Lower lobe of right lung (tissue), 2 donors: ENCODE measurements at places on chromosomes 1 and 21. TPM values are rescaled to one million over a fixed set of nuclear protein-coding genes. Genes with fewer than 3 reads are reported as not detected.
A peak's percentile ranks its signal among the peaks of the same experiment; 100 is the strongest.

GRCh38 chr1:38827318-38827717 lies 32.3 kb downstream of the RRAGC start:
- DNase-seq = no peak

GRCh38 chr1:2383576-2383975 lies 7.8 kb downstream of the MORN1 start:
- DNase-seq = peak; percentile 32

DNA sequence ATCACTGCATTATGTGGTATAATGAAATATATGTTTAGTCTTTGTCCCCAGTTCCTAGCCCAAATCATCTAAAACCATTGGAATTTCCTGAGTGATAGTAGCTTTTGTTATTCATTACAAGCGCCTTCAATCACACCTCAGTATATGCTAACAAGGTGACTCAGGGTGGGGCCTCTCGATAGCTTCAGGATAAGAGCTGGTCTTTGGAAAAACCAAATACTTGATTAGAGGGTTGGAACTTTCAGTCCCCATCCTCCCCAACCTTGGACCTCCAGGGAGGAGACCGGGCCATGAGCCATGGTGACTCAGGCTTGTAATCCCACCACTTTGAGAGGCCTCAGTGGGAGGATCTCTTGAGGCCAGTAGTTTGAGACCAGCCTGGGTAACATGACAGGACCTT lies 5.1 kb upstream of the BRDT start:
- no peak for DNase-seq

DNA sequence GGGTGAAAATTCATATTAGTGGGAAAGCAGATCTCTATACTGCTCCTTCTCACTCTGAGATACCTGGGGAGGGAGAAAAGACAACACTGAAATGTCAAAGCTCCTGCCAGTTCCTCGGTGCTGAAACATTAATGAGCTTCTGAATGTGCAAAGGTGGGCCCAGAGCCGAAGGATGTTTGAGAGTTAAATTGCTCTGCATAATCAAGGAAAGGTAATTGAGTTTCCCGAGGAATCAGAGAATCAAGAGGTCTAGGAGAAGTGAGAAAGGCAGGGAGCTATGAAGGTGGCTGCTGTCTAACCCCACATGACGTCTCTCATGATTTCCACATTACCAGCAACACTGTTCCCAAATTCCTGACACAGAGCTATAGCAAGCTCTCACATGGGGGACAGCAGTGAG lies 346.7 kb downstream of the SMYD3 start:
- no peak for DNase-seq

GRCh38 chr1:226678701-226679100 lies 60.4 kb downstream of the ITPKB start:
- no peak for DNase-seq

DNA sequence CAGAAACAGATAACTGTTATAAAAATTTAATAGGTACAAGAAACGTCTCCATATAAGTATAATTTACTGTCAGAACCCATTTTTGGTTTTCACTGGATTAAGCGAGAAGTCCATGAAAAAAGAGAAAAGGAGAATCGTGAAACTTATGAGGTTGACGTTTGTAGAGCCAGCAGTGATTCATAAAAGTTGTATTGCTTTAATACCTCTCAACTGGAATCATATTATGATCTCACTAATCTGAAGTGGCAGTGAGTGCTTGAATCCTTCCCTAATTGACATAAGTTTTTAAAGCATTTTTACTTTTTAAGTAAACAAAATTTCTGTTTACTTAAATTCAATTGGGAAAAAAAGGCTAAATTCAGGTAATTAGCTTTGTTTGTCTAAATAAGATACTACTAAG lies 315.3 kb downstream of the TPR start:
- DNase-seq = no peak

GRCh38 chr1:230902349-230902923 lies 34.1 kb upstream of the C1orf198 start:
- no peak for DNase-seq

Gene NUP210L
- 1.7 TPM for total RNA-seq

GRCh38 chr1:63638471-63638870 lies 45.3 kb downstream of the PGM1 start:
- DNase-seq = no peak

DNA sequence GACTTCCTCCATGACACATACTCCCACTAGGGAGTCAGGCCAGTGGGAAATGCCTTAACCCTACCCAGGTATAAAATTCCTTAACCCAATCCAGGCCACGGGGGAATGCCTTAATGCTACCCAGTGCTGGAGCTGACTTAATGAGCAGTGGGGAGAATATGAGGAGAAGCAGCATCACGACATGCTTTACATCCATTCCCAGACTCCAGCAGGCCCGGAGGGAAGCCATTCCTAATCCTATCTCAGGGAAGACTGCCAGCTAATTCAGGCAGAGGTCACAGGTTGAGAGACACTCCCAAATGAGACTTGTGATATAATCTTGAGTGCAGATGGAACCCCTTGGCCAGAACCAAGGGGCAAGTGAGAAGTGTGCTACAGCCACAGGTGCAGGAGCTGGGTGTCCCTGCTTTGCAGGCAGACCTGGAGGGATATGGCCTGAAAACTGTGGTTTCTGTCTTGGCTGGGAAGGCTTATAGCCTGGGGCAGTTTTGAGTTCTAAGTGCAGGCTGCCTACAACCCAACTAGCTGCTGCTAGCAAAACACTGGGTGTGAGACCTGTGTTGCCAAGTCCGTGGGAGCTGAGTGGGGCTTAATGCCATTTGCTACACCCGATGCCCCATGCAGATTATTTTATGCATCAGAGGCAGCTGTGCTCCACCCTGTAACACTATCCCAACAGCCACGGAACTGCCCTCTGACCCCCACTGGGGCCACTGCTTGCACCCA lies 45.1 kb upstream of the GUCA2A start:
- no peak for DNase-seq

DNA sequence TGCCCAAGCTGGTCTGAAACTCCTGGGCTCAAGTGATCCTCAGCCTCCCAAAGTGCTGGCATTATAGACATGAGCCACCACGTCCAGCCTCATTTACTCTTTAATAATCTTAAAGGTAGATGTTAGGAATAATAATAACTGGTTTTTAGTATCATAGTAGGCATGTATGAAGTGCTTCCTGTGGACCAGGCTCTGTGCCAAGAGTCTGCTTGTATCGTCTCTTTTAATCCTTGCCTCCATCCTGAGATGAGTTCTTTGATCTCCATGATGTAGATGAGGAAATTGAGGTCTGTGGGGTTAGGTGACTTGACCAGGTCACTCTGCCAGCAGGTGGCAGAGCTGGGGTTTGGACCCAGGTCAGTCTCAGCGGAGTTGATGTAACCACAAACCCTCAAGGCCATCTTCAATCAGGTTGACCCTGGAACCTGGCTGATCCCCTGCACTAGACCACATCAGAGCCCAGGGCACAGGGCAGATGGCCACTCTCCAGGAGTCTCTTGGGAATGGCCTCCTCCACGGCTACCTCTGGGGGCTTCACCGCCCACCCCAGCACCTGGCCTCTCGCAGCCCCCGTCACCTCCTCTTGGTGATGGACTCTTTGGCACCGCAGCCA lies 11.3 kb downstream of the EFHD2 start:
- DNase-seq = no peak

GRCh38 chr1:196433000-196433399 lies 175.2 kb downstream of the KCNT2 start:
- DNase-seq = no peak

Gene SUSD4
- total RNA-seq = 3.7 TPM

GRCh38 chr1:8818325-8818775 lies 910 bp upstream of the RERE start:
- no peak for DNase-seq
